H7 (cell line): ENCODE measurements at places on chromosomes 1 and 21. TPM values are rescaled to one million over a fixed set of nuclear protein-coding genes. Genes with fewer than 3 reads are reported as not detected.

DNA sequence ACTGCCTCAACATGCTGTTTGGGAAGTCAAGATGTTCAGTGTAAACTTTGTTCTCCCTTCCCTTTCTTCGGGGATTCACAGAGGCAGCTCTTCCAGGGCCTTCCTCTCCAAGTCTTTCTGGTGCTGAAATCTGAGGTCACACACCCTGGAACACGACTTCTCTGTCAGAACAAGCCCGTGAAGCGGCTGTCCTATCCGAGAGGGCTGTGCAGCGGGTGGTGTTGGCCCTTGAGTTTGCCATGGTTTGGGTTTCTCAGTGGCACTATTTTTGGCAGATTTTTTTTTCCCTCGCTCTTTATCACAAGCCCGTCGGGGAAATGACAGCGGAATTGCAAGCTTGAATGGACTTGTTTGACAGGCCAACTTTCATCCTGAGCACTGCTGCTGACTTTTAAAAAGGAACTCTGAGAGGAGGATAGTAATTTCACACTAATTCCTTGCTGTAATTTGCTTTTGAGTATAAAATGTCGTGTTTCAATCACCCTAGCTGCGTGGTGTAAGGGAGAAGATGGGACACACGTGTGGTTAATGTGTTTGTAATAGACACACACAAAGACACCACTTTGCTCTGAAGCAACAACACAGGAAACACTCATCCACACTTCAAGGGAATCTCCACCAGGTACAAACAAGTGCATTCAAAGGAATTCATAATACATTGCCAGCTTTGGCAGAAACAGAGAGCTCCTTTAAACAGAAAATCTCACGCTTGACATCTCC lies 60.1 kb upstream of the TARBP1 start:
- no peak for DNase-seq

GRCh38 chr21:42845296-42845965 lies 33.9 kb downstream of the WDR4 start:
- DNase-seq = peak; percentile 19

TIMM17A gene
- total RNA-seq = 74.6 and 75.6 TPM in 2 replicates

DNA sequence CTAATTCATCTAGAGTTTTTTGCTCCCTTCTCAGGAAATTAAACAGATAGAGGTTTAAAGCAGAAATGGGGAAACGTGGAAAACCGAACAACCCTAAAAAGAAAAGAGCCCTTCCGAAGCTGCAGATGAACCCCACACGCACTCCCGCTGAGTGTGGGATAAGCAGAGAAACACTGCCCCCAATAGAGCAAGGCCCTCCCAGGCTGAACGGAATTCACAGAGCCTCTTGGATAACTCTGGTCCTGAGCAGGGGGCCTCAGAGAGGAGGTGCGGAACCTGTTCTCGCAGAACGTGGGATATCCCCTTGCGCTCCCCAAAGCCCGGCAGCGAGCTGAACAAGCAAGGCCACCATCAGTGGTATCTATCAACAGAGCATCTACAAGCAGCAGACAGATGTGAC lies 44.9 kb downstream of the SSBP3 start:
- no peak for DNase-seq

PTGS2 gene
- 0.38 and 1.7 TPM in 2 replicates for total RNA-seq

DNA sequence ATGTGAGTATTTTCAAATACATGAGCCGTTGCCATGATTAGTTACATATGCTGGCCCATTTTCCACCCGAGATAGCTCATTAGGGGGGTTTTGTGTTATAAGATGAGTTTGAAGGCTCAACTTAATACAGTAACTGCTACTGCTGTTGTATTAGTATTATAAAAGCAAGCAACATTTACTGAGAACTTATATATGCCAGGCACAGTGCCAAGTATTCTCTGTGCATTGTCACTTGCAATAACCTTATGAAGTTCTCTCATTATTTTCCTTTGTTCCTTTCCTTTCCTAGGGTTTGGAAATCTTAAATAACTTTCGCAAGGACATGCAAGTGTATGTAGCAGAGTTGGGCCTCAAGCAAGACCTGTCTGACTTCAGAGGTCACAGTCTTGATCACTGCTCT lies 107.9 kb downstream of the RYR2 start:
- no peak for DNase-seq

ADORA1 gene
- total RNA-seq = 3.5 and 5.7 TPM in 2 replicates

DNA sequence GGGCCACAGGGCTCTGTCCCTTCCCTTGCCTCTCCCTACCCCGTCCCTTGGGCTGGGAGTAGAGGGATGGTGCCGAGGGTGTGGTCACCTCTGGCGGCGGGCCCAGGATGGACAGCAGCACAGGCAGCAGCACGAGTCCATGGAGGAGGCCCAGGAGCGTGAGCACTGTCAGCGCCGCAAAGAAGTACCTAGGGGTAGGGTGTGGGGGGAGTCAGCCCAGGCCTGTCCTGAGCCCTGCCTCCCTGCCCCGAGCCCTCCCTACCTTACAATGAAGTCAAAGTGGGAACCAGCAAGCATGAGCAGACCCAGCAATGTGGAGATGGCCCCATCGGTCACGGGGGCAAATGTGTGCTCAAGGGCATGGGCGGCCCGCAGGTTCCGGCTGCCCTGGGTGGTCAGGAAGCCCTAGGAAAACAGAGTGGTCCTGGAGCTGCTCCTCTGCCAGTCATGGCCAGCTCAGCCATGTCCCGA lies 14.7 kb downstream of the BTBD19 start:
- DNase-seq = peak; percentile 23

LCE6A gene
- total RNA-seq = not detected in 2 replicates

DNA sequence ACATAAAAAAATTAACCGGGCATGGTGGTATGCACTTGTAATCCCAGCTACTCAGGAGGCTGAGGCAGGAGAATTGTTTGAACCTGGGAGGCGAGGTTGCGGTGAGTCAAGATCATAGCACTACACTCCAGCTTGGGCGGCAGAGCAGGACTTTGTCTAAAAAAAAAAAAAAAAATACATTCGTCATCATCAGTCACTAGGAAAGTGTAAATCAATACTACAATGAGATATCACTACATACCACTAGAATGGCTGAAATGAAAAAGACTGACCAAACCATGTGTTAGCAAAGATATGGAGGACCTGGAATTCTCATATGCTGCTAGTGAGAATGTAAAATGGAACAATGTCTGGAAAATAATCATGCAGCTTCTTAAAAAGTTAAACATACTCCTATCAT lies 9.3 kb downstream of the SPATA45 start:
- no peak for DNase-seq
